Choroid plexus epithelial cell (primary cell): ENCODE measurements at places on chromosomes 3 and 15.

DNA sequence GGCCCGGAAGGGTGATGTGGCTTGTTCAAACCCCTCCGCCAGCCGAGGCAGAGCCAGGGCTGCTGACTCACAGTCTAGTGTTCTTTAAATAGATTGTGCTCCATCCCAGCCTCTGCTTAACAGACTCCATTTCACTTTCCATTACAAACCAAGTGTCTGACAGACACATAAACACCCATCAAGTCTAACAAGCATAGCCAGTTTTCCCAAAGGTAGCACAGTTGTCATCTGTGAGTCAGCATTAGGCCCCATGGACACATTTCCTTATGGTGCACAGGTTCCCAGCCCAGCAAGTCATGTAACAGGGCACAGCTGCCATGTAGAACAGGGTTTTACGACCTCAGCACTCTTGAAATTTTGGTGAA is 109.9 kb upstream of the RAP2B start:
- DNase-seq = peak; percentile 92

DNA sequence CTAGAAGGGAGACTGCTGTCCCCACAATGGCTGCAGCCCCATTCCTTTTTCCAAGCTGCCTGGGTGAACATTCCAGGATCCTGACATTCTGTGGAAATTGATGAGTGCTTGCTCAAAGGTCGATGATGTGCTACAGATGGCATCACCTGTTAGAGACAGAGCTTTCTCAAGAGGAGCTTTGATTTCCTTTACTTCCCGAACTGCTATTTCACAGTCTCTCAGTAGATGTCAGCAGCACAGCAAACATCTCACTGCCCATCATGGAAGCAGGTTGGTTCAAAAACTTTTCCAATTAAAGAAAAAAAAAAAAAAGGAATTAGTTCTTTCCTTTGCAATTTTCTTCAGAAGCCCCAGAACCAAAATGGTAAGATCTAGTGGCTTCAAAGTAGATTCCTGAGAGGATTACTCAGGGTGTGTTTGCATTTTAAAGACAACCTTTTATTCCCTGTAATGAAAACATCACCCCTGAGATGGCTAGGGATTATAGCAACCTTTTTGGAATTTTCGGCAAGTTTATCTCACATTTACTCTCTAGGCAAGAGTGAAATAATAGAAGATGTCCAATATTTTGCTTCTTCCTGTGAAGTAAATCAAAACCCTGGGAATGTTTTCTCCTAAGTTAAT is 44.8 kb downstream of the POLR2M start:
- peak; percentile 76 for DNase-seq

DNA sequence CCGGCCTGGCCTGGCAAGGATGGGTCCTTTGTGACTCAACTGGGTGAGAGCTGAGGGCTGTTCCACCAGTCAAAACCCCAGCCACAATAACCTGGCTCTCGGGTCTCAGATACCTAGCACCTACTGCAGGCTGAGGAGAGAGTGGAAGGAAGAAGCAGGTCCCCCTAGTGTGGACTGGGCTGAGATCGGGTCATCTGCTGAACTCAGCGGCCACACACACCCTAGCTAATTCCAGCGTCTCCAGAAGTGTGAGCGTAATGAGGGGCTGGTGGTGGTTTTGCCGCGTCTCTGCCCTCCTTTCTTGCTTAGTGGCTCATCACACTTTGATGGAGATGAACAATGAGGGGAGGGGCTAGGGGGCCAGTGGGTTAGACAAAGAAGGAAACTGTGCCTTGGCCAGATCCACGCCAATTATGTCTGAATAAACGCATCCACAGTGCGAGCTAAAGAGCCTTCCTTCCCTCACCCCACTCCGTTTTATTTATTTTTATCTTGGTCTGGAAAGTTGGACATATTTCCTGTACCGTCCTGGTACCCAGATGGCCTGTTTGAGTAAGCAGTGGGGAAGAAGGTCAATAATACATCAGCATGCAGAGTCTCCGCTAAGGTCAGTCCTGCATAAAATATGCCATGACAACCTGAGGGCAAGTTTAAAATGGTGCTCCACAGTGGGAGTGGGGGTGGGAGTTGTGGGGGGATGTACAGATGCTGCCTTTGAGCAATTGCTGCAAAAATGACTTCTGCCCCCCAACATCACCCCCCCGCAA is 370.0 kb downstream of the WDR72 start:
- DNase-seq = no peak

DNA sequence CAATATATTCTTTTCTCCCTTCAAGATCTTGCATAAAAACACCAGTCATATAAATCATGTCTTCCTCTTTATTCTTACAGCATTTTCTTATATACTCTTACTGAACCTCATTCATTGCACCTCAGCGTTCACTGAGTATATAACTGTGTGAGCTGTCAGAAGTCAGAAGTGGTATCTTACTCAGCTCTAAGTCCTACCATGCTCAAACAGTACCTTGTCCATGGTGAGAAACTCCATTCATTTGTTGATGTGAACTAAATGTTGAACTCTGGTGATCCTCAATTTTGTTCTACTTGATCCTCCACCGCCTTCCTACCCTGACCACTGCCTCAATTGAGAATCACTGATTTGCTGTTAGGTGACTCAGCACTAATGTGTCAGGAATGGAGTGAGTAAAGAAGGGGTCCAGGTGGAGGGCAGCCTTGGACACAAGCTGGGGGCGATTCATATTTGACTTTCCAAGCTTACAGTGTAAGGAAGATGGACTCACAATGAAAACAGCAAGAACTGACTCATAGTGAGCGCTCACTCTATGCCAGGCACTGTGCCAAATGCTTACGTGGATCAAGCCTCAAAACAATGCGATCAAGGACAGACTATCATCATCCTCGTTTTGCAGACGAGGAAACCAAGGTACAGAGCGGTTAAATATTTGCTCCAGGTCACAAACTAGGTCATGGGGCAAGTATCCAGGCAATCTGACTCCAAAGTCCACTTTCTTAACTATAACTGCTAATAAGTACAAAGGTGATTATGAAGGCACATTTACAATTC is 13.5 kb upstream of the ZFYVE19 start:
- peak; percentile 96 for DNase-seq

DNA sequence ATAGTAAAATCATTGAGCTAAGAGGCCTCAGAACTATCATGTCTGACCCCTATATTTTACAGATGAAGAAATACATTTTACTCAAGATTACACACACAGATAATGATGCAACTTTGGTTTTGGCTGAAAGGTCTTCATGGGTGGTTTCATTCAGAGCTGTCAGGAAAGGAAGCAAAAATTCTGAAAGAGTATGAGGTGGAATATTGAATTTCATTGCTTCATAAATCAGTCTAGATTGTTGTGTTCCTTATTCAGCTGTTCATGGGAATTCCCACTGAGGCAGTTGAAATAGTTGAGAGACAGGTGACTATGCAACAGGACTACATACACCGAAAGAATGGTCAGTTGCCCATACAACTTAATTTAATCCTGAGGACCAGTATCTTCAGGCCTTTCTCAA is 39.4 kb downstream of the CD200 start:
- DNase-seq = peak; percentile 84

DNA sequence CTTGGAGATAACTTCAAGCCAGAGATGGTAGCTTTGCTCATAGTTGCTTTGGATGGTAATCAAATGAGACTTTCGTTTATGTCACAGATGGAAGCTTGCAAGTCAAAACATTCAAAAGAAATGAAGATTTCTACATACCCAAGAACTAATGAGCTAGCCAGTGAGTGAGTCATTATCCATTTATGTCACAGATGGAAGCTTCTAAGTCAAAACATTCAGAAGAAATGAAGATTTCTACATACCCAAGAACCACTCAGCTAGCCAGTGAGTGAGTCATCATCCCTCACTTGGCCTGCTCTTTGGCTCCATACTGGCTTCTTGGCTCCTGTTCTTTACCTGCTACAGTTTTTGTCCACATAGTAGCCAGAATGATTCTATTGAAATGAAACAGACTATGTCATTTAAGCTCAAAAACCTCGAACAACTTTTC is 559.8 kb upstream of the CBLB start:
- DNase-seq = peak; percentile 99

DNA sequence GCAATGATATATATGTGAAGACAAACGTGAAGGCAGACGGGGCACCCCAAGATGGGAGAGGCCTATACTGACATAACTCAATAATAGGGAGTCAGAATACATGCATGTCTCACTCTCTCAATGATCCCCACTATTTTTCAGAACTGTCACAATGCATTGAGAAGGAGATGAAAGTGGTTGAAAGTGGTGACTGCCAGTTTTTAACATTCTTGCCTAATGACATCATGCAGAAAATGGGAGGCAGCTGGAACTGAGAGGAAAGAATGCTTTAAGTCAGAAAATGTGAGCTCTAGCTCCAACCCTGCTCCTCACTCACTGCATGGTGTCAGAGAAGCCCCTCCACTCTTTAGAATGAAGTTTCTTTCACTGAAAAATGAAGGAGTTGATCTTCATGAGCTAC is 55.3 kb upstream of the P2RY1 start:
- DNase-seq = peak; percentile 22
